ENCODE measurements at places on chromosomes 3 and 15.

GRCh38 chr3:172444821-172445220 is 3.4 kb downstream of the GHSR start:
- no peak for DNase-seq

DNA sequence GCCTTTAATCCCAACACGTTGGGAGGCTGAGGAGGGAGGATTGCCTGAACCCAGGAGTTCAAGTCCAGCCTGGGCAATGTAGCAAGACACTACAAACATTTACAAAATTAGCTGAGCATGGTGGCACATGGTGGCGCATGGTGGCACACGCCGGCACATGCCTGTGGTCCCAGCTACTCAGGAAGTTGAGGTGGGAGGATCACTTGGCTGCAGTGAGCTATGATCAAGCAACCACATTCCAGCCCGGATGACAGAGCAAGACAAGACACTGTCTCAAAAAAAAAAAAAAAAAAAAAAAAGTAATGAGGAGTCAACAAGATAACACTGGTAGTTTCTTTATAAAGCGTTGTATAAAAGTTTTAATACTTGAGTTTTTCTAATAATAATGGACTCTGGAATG is 10.1 kb downstream of the FEZF2 start:
- no peak for DNase-seq

DNA sequence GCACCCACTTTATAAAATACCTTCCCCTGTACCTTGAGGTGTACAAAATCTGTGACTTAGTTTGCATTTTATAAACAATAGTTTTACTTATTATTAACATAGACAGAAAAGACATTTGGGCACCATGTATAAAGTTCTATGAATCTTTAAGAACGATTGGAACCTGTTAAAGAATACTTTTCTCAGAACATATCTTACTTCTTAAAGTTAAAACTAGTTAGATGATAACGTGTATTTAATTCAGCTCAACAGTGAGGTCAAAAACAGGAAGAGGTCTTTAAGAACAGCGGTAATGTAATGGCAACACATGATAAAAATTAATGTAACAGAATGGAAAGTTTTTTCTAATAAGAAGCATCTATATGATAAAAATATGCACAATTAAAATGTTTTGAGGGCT is 25.0 kb downstream of the CPOX start:
- DNase-seq, result no peak

GRCh38 chr3:179414804-179415203 is 36.5 kb downstream of the GNB4 start:
- DNase-seq, result no peak

GRCh38 chr3:140020541-140020940 is 85.6 kb downstream of the CLSTN2 start:
- DNase-seq, result no peak

- no peak for DNase-seq
Observed at GRCh38 chr3:156553705-156554356, 1.1 kb downstream of the SSR3 start.

- no peak for DNase-seq
Observed at GRCh38 chr3:64903006-64903405, 215.2 kb upstream of the ADAMTS9 start.

- peak; percentile 13 for DNase-seq
Observed at GRCh38 chr3:169966951-169967915, 626 bp downstream of the SEC62 start.

GRCh38 chr15:68175526-68175925 is 29.6 kb downstream of the CALML4 start:
- no peak for DNase-seq

- no peak for DNase-seq
Observed at GRCh38 chr3:60316121-60316797, 935.0 kb downstream of the FHIT start.

DNA sequence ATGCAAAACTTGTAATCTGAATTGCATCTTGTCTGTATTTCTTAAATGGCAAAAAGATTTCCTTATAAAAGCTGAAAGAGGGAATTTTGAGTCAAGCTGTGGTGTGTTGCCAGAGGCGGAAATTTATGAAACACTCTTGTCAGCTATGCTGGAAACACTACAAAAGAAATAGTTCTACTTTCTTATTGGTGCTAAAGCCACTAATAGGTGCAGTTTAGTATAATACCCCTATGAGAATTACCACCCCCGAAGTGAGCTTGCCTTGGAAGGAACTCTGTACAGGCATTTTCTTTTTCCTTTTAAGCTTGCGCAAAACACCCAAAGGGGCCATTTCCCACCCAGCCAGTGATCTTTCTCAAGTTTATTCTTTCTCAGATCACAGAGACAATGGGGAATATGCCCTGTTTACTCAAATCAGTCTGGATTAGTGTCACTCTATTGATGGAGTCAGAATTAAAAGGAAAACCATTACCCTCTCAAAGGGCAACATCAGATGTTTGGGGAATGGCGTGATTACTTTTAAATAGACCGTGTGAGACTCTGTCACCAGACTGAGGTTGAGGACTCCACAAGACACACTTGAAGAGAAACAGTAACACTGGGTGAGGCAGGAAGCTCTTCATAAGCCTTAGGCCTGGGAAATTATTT is 166.0 kb downstream of the TP63 start:
- DNase-seq, result no peak

- no peak for DNase-seq
Observed at GRCh38 chr15:80494351-80494751, 90.2 kb downstream of the ARNT2 start.

- DNase-seq, result no peak
Observed at GRCh38 chr3:114350690-114351089, 56.9 kb downstream of the TIGIT start.

DNA sequence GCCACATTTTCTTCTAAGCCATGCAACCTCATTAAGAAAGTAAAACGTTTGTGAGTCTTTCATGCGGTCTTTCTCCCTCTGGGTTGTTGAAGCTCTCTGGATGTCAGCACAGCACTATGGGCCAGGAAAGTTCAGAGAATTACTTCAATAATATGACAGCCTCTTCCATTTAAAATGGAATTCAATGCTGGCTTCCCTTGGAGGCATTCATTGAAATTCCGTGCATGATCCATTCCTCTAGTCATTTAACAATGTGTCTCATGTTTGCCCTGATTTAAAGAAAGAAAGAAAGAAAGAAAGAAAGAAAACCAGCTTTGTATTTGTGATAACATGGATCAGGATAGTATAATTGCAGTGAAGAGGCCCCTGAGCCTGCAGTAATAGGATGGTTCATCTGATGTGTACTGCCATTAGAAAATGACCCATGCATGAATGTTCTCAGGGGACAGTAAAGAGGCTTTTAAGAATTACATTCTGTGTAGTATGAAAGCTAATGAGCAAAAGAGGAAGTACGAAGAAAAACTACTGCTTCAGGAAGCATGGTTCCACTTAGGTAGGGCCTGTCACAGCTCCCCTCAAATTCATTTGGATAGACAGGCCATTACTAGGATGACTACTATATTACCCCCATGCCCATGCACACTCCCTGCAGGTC is 146.0 kb downstream of the ARPP21 start:
- DNase-seq, result no peak

DNA sequence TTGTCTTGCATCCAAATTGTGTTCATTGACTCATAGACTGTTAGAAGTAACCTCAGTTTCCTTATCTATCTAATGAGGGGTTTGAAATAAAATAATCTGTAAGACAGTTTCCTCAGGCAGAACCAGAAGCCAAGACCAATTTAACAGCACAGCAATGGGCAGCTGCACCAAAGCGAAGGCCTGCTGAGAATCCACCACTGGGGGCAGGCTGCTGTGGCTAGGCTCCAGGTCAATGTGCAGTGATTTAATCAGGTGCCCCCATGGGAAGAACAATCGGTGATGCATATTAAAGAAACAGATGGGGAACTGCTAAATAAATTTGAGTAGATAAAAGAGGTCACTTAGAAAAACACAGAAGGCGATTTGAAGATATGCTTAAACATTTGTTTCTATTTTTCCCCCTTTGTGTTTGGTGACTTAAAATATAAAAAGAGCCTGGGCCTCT is 28.0 kb upstream of the TMOD3 start:
- no peak for DNase-seq

DNA sequence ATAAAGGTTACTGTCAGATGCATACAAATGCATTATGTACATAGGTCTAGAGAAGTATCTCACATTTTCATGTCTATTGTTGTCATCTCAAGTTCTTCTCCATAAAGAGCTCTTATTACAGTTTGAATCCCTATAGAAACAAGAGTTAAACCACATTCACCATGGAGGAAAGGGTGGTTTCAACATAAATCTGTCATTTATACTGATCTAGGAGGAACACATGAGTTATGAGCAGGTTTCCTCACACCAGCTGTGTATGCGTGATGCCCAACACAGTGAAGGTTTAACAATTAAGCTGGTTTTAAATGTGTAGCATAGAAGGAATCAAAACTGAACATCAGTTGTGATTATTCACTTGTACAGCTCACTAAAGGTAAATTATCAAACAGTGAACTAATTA is 251.7 kb downstream of the KCNMB2 start:
- DNase-seq, result no peak

GRCh38 chr3:161568671-161569070 is 72.1 kb downstream of the OTOL1 start:
- no peak for DNase-seq
